ENCODE measurements at places on chromosomes 5 and 9. TPM values are rescaled to one million over a fixed set of nuclear protein-coding genes. Genes with fewer than 3 reads are reported as not detected.

DNA sequence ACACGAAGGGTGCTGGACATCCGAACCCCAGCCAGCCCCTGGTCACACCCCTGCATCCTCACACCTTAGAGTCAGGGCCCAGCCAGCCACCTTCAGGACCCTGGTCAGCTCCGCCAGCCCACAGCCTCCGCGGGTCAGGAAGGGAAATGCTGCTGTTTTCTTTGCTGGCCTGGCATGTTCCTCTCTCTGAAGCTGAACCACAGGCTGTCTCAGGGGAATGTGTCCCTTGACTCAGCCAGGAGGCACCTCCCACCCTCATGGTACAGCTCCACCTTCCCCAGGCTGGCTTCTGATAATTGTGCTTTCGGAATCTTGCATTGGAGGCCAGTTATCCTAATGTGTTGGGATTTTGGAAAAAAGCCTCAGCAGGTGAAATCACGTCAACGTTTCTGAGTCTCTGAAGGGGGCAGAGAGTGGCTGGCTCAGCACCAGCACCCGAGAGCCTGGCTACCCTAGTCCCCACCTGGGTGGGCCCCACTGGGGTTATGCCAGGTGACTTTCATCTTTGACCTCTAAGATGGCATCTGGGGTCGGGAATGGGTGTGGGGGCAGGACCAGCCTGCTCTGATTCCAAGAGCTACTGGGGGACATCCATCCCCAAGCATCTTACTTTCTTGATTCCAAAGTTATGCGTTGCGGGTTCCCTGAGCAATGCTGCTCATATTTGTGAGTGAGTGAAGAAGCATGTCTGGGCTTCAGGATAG is 9.8 kb upstream of the OLFM1 start:
- DNase-seq, result no peak

DNA sequence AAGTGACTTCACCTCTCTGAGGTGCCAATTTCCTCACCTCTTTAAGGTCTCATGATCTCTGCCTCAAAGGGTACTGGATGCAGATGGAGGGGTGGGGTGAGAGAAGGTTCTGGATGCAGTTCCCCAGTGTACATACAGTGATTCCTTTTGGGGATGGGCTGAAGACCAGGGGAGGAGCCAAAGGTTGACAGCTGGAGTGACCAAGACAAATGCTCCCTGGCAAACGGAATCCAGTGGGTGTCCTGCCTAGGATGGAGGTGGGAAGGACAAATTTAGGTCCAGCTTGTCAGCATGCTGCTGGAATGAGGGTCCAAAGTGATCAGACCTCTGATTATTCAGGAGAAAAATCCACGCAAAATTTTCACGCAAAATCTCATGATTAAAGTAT is 7.3 kb upstream of the LMX1B start:
- no peak for DNase-seq

Gene PCDHGB4
- total RNA-seq, result 0.27 TPM

DNA sequence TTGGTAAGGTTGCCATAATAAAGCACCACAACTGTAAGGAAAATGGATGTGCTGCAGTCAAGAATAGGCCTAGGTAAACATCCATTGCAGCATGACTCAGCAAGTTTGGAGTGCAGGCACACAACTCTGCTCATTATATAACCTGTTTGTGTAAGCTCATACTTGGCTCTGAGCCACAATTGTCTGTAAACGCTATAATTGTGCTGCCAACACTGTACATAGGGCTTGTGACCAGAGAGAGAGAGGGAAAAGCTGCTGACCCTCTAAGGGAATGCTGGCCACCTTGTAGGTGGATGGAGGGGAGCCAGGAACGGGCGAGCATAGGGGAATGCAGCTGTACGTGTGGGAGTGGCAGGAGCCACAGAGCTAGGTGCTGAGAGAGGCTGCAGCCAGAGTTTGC is 2186.5 kb upstream of the ACO1 start:
- DNase-seq, result no peak
